ENCODE measurements at places on chromosomes 6 and 20.
A peak's percentile ranks its signal among the peaks of the same experiment; 100 is the strongest.

- no peak for DNase-seq
These were observed 40.4 kb downstream of the WASF1 start for GRCh38 chr6:110139052-110139451.

DNA sequence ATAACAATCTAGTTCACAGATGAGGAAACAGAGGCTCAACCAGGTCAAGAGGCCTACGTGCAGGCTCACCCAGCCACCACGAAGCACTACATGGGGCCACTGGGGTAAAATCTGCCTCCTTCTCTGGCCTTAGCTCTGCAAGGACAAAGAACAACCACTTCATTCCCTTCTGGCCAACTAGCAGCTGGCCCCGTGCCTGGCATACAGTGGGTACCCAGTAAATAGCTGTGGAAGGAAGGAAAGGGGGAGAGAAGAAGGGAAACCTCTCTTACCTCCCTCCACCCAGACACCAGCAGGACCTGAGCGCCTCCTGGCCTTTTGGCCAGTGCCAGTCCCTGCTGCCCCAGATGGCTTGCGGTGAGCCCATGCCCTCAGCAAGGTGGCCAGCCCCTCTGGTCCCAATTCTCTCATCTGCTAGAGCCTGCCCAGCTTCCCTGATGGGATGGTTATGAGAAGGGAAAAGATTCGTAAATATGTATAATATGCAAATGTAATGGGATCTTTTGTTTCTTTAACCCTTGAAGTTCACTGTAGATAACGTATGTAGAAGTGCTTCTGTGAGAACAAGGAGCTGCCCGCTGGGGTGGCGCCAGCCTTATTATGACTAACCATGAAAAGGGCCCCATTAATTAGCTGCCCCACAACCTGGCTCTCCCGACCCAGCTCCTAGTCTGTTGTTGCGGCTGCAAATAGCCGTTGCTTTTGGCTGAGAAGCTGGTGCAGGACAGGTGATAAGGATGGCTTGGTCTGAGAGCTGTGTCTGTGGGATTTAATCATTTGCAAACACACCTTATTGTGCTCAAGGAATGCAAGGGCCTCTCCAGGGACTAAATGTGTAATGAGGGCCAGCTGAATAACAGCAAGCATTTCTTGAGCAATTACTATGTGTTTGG is 62.0 kb downstream of the DLGAP4 start:
- no peak for DNase-seq

GRCh38 chr6:105726902-105727655 is 324.2 kb upstream of the PREP start:
- DNase-seq = no peak

- no peak for DNase-seq
These were observed 245.9 kb downstream of the FARS2 start for GRCh38 chr6:5507131-5507681.

DNA sequence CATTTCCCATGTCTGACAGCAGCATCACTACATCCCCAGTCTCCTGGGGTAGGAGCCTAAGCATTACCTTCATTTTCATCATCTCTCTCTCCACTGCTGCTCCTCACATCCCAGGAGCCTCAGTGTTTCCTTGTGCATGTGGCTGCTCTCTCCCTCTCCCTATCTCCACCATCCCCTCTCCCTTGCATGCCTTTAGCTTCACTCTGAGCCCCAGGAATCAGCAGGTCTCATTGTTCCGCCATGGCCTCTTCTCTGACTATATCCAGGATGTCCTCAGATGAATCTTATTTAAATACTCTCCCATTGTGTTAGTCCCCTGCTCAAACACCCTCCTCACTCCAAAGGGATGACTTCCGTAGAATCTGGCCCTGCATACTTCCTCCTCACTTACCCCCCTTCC is 79.4 kb downstream of the FAXC start:
- DNase-seq = no peak

DNA sequence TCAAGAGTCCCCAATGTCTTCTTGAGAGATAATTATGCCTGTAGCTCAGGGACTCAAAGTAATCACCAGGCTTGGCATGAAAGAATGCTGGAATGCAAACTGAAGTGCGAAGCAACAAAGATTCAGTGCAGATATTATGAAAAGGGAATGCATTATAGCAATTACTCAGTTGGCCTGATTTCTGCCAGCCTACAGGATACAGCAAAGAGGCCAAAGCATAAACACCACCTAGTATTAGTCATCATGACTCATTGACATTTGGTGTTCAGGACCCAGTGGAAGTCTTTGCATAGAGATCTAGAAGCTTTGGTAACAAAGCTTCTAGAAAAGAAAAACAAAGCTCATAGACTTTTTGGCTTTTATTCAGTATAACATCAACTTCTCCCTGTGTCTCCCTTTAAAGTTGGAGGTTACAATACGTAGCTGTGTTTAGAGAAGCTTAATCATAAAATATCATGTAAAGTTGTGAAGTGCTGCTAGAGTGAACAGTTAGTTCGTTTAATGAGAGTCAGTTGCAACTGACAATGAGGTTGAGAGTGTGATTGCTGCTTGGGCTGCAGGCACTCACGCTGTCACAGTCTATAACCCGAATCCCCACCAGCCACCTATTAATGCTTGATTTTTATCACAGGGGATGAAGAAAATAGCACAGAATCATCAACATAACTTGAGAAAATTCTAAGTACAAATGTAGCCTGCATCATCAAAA is 932.7 kb downstream of the TFAP2A start:
- no peak for DNase-seq

DNA sequence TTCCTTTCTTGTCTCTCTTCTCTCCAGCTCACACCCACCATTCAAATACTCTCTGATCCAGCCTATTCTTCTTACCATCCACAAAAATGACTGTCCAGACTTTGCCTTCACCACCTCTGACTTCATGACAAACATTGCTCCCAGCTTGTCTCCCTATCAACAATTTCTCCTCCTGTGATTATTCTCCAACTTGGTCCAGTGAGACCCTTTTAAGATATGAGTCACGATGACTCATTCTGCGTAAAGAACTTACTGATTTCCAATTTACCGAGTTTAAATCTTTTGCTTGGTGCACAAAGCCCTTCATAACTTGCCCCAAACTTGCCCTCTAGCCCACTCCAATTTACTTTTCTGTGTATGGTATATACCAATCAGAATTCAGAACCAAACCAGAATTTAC is 833.2 kb downstream of the MAFB start:
- no peak for DNase-seq

GRCh38 chr6:46720401-46720800 is 14.8 kb downstream of the PLA2G7 start:
- DNase-seq = no peak

- DNase-seq = no peak
These were observed 4.2 kb upstream of the BPIFB4 start for GRCh38 chr20:33075281-33075680.

GRCh38 chr20:56646599-56646998 is 17.5 kb downstream of the TFAP2C start:
- no peak for DNase-seq

GRCh38 chr6:45681860-45682511 is 304.3 kb upstream of the SUPT3H start:
- no peak for DNase-seq

GRCh38 chr20:38210741-38211140 is 45.7 kb upstream of the TGM2 start:
- DNase-seq = no peak

- no peak for DNase-seq
These were observed 89.3 kb downstream of the TASP1 start for GRCh38 chr20:13549451-13549850.

GRCh38 chr6:47263268-47263667 is 46.4 kb downstream of the TNFRSF21 start:
- no peak for DNase-seq

DNA sequence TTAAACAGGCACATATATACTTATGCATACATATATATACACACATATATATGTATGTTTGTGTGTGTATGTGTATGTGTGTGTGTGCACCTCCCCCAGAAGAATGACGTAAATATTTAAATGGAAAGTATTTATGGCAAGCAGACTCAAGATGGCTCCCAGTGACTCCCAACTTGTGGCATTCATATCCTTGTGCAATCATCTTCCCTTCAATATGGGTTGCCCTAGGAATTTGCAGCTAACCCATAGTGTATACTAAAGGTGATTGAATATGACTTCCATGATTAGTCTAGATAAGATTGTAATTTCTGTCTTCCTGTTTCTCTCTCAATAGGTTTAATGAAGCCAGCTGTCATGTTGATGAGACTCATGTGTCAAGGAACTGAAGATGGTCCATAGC is 127.6 kb downstream of the TRDN start:
- no peak for DNase-seq

DNA sequence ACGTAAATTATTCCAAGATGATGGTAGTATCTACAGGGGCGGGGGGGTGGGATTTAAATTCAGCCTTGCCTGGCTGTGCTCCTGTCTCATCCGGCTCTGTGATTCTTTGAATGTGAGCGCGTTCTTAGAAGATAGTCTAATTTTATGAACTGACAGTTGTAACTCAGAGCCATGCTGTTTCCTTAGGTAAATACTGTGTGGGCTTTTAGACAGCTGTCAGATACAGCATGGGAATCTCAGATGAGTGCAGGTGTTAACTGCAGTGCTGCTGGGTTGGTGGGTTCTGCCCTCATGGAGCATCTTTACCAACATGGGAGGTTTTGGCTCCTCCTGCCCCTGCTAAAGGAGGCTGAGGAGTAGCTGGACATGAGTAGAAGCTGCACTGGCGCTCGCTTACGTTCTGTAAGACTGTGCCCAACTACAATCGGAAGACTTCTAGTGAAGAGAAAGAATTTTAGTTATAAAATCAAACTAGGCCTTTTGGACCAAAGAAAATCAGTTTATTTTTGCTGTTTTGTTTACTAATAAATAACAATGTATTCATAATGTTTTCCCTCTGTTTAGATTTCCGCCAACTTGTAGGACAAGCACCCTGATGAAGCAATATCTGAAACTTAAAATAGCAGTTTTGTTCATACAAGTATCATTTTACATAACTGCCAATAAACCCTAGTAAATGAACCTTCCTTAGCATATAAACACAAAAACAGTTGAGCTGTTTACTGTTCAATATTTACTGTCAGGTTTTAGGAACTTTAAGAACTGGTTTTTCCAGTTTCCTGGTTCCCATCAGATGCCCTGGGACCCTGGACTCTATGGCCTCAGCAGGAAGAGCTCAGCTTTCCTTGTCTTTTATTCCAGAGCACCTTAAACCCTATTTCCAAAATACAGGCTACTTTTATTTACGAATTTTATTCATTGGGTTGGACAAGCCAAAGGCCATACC is 66.1 kb downstream of the FAM120B start:
- DNase-seq = no peak

GRCh38 chr6:4803343-4803744 is 27.1 kb downstream of the CDYL start:
- DNase-seq = no peak

GRCh38 chr6:5584078-5584482 is 322.8 kb downstream of the FARS2 start:
- DNase-seq = no peak

GRCh38 chr6:78538002-78538401 is 329.3 kb upstream of the IRAK1BP1 start:
- no peak for DNase-seq

- no peak for DNase-seq
These were observed 13.2 kb downstream of the CDH26 start for GRCh38 chr20:59971428-59971827.

- peak; percentile 91 for DNase-seq
These were observed 106.8 kb downstream of the GJA10 start for GRCh38 chr6:90000864-90001731.

DNA sequence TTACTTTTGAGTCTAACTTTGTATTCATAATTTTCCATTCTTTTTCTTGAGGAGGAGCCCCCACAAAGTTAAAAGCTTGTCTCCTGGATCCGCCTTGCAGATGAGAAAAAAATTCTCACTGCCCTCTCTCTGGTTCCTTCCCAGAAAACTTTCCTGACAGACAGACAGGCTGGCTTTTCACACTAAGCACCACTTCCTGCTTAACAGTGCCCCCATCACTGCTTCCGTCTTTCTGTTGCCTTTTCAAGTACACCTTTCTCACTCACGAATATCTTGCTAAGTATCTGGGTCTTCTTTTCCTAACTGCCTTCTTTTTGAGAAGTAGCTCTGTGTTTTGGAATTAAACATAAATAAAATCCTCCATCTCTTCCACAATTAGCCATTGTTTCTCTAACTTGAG is 19.8 kb upstream of the LMBRD1 start:
- DNase-seq = no peak

GRCh38 chr20:51712501-51713212 is 55.5 kb downstream of the ATP9A start:
- no peak for DNase-seq

- no peak for DNase-seq
These were observed 71.7 kb upstream of the SMLR1 start for GRCh38 chr6:130755368-130756034.

- DNase-seq = no peak
These were observed 11.9 kb upstream of the VEGFA start for GRCh38 chr6:43757966-43758616.

- no peak for DNase-seq
These were observed 321.3 kb upstream of the ARID1B start for GRCh38 chr6:156455847-156456246.

GRCh38 chr20:52841003-52841402 is 131.2 kb upstream of the TSHZ2 start:
- DNase-seq = no peak

DNA sequence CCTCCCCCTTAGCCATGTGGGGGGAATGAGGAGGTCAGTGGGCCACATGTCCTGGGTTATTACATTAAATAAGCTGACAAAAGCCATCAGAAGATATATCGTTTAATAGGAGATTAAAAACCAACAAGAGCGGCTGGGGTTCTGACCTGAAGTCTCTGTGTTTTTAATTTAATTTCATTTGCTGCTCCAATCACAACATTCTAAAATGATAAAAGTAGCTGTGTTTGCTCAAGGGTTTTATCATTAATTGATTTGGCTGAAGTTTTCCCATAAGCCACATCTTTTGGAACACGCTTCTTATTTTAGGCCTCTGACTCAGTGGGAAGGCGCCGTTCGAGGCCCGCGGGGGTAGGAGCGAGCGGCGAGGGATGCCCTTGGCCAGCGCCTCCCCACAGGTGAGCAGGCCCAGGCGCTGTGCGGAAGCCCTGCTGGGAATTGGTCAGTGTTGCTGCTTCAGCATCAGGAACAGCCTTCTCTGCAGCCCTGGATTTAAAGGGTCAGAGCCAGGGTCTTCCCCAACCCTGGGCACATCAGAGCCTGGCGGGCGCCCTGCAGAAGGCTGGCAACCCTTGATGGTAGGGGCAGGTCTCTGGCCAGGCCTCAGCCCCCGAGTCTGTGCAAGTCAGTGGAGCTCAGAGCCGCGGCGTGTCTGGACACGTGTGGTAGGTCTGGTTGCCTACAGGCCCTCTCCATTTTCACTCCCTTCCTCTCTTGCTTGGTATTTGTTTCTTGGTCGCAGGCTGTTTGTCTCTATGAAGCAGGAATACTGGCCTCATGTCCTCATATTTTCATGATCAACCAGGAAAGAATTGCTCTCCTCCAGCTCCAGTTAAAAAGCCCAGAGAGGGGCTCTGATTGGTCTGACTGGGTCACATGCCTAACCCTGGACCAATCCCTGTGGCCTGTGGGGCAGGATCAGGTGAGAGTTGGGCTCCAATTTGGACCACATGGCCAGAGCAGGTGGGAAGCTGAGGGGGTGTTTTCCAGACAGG is 30.9 kb upstream of the MLN start:
- no peak for DNase-seq

GRCh38 chr6:46262928-46263706 is 92.3 kb upstream of the ENPP5 start:
- no peak for DNase-seq

GRCh38 chr20:56748476-56749377 is 119.6 kb downstream of the TFAP2C start:
- DNase-seq = no peak

- DNase-seq = no peak
These were observed 125.7 kb upstream of the PHACTR1 start for GRCh38 chr6:12590901-12591300.

- no peak for DNase-seq
These were observed 271.6 kb downstream of the DHX35 start for GRCh38 chr20:39233755-39234154.
